ENCODE measurements at places on chromosomes 2 and 18.

DNA sequence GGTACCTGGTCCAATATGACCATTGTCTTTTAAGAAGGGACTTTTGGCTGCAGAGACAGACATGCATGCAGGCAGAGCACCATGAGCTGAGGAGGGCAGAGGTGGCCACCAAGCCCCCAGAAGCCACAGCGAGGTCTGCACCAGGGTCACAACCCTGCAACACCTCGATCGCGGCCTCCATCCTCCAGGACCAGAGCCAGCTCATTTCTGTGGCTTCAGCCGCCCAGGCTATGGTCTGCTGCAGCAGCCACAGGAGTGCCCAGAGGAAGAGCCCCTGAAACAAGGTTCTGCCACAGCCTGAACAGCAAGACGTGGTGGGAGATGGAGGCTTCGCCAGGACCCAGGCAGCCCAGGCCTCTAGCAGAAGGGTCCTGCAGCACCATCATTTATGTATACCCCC, 53.9 kb downstream of the ANKMY1 start:
- no peak for DNase-seq

DNA sequence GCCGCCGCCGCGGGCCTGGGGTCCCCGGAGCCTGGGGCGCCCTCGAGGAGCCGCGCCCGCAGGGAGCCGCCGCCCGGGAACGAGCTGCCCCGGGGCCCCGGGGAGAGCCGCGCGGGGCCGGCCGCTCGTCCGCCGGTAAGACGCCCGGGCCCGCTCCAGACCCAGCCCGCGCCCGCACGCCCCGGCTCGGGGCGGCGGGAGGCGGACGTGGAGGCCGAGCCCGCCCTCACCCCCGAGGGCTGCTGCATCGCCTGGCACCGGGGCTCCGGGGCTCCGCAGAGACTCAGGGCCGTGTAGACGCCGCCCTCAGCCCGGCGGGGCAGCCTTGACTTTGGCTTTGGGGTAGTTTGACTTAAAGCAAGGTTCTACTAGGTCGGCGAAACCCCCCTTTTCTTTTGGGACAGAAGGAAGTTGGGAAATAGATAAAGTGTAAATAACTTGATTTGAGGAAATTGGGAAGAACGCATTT, 335 bp downstream of the ERFE start:
- peak; percentile 63 for DNase-seq

- no peak for DNase-seq
These were observed 4.1 kb downstream of the SPATS2L start for GRCh38 chr2:200310545-200310971.

GRCh38 chr18:45835057-45835636, 9.7 kb downstream of the SIGLEC15 start:
- DNase-seq: no peak

DNA sequence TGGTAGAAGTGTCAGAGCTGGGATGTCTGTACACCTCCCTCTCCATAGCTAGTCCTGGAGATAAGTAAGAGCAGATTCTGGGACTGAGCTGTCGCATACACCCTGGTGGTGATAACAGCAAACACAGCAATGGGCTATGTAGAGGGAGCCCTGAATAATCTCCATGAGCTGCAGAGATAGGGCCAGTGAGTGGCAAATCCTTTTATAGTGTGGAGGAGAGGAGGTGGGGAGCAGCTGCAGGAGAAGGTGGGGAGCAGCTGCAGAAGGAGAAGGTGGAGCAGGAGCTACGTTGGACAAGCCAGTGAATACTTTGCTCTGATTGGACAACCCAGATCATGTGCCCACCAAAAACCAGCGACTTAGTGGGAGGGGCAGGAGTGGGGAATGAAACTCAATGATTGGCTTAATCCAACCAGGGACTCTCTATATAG, 85.5 kb downstream of the TMEM247 start:
- DNase-seq: no peak

- DNase-seq: no peak
These were observed 7.0 kb upstream of the TTL start for GRCh38 chr2:112474844-112475486.

DNA sequence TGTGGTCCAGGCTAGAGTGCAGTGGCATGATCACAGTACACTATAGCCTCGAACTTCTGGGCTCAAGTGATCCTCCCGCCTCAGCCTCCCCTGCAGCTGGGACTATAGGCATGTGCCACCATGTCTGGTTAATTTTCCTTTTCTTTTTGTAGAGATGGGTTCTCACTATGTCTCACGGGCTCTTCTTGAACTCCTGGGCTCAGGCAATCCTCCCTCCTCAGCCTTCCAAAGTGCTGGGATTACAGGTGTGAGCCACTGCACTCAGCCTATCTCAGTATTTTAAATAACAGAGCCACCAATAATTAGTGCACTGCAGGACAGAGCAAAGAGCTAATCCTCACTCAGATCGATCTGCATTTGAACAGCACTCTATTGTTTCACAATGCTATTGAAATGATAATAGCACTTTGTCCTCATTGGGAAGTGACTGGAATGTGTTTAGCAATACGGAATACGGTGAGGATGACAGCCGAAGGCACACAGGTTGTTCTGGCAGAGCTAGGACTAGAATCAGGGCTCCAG, 335.9 kb downstream of the DLGAP1 start:
- DNase-seq: no peak

- peak; percentile 44 for DNase-seq
These were observed at the start of gene SLC8A1 for GRCh38 chr2:40451918-40452605. TSS of gene SLC8A1 (minus strand) at chr2:40452090.

DNA sequence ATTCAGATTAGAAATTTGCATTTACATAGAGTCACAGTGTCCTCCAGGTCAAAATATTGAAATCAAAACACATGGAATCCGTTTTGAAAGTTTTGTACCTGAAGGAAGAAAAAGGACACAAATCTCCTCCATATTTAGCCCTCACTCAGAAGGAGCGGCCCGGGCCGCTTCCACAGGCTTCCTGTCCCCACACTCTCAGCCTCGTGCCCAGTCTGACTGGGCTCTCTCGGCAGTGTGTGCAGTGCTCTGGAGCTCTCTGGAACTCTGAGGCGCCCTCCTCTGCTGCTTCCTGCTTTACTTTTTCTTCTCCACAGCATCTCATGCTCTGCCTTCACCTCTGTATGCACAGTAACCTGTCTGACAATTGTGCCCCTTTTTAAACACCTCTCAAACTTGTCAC, 22.2 kb upstream of the ZFP36L2 start:
- DNase-seq: no peak

DNA sequence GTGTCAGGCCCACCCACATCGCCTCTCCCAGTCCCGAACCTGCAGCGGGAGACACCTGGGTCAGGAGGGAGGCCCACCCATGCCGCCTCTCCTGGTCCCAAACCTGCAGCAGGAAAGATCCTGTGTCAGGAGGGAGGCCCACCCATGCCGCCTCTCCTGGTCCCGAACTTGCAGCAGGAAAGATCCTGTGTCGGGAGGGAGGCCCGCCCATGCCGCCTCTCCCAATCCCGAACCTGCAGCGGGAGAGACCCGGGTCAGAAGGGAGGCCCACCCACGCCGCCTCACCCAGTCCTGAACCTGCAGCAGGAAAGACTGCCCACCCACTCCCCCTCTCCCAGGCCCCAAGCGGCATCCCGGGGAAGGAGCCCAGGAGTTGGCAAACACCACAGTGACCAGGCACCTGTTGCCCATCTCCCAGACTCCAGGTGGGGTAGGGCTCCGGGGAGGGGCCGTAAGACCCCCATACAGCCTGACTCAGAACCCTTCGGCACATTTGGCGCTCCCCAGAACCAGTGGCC, 7.8 kb downstream of the SLC66A2 start:
- no peak for DNase-seq

GRCh38 chr2:74003494-74004211, 18.9 kb downstream of the TET3 start:
- no peak for DNase-seq

GRCh38 chr2:95010718-95011117, 14.8 kb upstream of the MAL start:
- DNase-seq: no peak

DNA sequence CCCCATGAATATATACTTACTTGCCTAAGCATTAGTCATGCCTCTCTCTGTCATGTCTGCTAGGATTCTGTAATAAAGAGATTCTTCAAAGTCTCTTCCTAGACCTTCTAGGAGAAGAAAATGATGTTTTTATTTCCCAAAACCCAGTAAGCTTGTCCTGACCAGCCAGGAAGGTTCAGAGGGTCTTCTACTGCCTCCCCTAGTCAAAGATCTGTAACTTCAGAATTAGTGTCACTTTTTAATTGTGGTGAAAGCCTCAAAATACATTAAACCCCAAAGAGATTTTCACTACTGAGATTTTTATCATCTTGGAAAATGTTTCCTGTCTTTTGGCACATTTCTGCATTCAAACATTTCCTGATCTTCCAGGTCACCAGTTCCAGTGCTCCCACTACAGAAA, 232.9 kb upstream of the STK17B start:
- no peak for DNase-seq

DNA sequence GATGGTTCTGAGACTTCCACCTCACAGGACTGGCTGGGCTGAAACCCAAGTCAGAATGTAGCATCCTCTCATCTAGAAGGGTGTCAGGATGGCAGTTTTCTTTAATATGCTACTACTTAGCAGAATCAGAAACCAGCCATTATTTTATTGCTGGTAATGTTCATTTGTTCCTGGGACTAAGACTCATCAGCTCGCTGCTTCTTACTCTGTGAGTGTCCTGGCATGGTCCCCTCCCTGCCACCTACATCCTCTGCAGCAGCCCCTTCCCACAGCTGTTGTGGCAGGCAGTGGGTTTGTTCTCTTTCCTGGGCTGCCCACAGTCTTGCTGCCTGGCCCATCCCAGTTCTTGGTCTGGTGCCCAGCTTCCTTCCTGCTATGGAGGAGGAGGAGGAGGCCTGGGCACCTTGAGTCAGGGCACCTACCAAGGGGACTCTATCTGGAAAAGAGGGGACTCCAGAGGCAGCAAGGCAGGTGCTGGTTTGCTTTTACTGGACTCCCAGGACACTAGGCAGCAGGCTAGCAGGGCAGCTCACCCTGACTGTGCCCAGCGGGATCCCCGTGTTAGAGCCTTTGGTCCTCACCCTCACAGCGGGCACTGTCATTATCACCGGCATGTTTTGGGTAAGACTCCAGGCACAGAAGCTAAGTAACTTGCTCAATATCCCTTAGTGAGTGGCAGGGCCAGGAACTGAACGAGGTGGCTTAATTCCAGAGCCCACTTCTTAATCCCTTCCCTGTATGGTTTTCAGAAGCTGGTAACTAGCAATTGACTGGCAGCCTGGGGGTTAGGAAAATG, 62.1 kb downstream of the LRRFIP1 start:
- DNase-seq: no peak

DNA sequence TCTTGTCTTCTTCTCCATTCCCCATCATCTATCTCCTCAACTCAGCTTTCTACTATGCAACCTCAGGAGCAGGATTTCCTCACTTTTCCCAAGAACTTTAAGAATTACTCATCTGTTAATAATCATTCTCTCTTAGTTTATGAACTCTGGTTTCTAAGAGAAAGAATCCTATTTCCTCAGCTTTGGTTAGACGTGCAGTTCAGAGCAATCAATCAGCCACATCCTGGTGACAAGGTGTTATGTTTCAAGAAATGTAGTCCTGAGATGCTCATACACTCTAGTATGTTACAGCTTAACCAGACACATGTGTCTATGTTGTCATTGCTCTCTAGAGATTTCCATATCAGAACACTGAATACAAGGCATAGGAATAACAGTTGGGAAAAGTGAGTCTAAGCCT, 277.9 kb downstream of the MBD2 start:
- DNase-seq: no peak

GRCh38 chr2:222976521-222977061, 75.4 kb upstream of the KCNE4 start:
- DNase-seq: no peak

DNA sequence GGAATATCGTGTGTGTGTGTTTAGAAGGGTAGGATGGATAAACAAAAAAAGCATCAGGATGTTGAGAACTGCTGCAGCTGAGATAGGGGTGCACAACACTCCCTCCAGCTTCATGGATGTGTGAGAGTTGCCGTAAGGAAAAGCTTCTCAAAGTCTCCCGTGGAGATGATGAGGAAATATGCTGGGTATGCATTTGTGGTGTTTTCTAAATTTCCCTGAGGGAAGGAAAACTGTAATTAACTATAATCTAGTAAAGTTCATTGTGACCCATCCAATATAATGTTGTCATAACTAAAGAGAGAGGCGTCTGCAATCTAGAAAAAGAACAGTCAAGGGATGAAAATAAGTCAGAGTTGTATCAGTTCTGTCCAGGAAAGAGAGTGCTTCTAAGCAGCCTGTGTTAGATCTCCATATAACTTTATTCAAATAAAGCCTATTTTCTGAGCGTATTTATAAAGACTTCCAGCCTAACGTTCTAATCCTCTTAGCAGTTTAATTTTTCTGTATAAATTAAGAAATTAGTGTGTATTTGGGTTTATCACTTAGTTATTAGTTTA, 7.3 kb upstream of the LMAN2L start:
- no peak for DNase-seq

GRCh38 chr2:232365621-232366321, 12.8 kb upstream of the ALPP start:
- no peak for DNase-seq

GRCh38 chr2:147177071-147177857, 667.6 kb upstream of the ACVR2A start:
- no peak for DNase-seq

DNA sequence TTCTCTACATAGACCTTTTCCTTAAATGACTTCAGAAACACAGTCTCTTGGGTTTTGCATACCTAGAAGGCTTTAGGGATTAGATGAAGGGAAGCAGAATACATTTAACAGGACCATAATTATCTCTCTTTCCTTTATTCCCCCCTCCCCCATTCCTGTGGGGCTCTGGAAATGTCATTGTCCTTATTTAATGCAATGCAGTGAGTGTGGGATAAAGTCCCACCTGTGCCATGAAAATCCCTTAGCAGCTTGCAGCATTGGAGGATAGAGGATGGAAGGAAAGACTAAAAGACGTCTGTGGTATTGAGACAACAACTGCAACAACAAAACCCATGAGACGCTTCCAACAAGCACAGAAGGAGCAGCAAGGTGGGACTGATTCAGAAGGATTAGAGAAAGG, 117.8 kb upstream of the DCC start:
- no peak for DNase-seq

DNA sequence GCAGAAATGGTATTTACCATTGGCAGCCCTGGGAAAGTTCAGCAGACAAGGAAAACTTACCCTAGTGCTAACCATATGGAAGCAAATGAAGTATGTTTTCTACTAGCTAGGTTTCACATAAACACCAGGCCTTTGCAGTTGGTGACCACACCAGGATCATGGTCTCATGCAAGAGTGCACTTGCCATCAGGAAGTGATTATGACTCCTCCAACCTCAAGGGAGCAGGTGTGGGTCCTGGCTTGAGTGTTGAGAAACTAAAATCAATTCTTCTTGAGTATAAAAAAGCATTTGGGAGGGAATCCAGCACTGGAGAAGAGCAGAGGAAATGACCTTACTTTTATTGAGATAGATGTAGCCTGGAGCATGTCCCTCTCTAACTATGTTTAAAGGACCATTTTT, 56.8 kb upstream of the SPAG16 start:
- no peak for DNase-seq

DNA sequence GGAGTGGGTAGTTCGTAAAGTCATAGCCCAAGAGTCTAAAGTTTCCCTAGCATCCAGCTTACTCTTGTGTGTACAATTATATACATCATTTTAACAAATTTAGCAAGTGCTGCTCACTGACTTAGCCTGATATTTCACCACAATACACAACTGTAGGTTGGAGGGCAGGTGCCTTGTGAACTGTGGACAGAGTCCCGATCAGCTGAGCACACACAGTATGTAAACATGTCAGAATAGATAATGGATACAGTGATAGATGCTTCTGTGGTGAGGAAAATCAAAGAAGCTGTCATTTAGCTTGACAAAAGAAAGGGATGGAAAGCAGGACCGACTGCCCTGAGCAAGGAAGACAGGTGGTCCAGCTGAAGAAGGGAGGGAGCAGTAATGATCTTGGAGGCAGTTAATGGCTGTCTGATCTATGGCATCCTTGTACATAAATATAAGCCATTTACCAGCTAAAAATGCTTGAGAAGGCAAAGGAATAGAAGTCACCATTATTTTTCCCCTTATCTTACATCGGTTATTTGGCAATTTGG, 372.8 kb upstream of the UBE2E3 start:
- no peak for DNase-seq
